ENCODE measurements at places on chromosomes 6 and 20.

- no peak for DNase-seq
Measured at GRCh38 chr20:35854713-35855348, 83.0 kb downstream of the PHF20 start.

- DNase-seq: no peak
Measured at GRCh38 chr6:55898342-55898741, 23.0 kb upstream of the BMP5 start.

GRCh38 chr20:14335052-14335451, 2.4 kb downstream of the FLRT3 start:
- no peak for DNase-seq

GRCh38 chr6:22239261-22239921, 57.4 kb downstream of the PRL start:
- no peak for DNase-seq

GRCh38 chr6:84095156-84095555, 61.6 kb downstream of the MRAP2 start:
- DNase-seq: no peak

GRCh38 chr6:23455754-23456153, 670.3 kb upstream of the NRSN1 start:
- no peak for DNase-seq

DNA sequence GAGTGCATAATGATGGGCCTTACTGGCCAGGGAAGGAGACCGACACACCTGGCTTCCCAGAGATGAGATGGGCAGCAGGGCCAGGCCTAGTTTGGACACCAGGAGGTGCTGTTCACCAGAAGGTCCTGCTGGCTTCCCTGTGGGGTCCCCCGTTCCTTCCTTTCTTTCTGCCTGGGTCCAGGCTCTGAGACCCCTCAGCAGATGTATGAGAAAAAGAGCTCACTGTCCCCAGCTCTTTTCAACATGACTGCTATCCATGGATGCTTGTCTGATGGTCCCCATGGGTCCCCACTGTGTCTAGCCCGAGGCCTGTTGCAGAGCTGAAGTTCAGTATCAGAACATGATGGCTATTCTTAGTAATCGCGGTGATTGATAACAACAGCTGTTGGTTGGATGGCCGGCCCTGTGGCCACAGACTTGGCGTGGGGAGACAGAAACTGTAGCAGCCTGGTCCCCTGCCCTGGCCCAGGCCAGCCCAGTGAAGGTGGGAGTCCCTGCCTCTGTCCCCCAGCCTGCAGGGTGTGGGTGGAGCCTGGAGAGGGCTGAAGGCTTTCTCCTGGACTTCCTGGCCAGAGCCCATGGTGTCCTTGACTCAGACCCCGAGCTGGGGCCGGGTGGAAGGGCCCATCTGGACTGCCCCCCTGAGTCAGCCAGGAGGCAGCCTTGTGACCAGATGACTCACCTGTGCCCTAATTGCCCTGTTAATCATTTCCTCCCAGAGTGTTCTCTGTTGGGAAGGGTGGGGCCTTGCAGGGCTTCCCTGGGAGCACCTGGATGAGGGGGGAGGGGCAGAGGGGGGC, 9.9 kb upstream of the BAK1 start:
- DNase-seq: no peak

DNA sequence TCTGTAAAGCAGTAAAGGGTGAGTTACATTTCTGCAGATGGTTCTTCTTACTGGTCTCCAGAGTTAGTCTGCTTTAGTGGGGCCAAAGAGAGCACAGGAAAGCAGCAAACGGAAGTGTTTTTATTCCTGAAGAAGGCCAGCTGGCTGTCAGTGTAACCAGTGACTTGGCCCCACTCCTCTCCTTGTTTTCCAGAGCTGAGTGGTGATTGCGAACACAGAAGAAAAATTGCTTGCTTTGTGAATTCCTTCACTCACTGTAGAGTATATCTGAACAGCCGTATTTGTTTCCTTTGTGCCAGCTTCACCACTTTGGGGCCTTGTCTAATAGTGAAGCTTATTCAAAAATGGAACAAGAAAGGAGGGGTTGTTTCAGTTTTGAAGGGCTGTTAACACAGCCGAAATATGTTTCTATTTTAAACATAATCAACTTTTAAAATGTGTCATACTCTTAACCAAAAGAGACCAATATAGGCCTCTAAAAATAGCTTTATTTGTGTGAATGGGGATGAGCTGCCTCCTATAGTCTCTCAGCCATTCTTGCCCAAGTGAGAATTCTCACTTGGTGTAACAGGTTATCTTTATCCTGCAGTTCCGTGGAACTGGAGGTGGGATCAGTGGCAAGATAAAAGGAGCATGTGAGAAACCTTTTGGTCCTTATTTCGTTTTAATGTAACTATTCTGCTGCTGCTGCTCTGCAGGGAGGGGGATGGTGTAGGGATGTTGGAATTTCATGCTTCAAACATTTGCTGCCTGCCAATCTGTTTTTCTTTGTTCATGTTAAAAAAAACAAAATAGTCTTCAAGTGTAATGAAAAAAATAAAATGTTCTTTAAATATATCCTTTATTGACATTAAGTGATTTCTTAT, 37.8 kb downstream of the ZC2HC1B start:
- no peak for DNase-seq

DNA sequence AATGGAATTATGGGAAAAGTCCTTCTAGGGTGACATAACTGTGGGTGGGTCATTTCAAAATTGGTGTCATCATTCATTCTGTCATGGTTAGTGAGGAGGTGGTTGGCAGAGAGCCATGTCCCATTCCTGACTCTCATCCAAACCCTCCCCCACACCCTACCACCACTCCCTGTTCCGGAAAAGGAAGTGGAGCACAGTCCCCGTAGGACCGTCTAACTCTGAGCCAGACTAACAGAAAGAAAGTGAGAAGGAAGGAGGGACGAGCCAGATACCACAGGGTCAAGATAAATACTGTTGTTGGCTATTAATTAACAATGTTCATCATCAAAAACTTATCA, 4.8 kb downstream of the TRIM10 start:
- no peak for DNase-seq

DNA sequence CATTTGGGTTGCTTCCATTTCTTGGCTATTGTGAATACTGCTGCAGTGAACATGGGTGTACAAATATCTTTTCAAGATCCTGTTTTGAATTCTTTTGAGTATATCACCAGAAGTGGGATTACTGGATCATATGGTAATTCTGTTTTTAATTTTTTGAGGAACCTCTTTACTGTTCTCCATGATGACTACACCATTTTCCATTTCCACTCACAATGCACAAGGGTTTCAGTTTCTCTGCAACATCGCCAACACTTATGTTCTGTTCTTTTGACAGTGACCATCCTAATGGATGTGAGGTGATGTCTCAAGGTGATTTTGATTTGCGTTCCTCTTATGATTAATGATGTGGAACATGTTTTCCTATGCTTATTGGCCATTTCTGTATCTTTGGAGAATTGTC, 214.4 kb upstream of the ZFP64 start:
- no peak for DNase-seq

DNA sequence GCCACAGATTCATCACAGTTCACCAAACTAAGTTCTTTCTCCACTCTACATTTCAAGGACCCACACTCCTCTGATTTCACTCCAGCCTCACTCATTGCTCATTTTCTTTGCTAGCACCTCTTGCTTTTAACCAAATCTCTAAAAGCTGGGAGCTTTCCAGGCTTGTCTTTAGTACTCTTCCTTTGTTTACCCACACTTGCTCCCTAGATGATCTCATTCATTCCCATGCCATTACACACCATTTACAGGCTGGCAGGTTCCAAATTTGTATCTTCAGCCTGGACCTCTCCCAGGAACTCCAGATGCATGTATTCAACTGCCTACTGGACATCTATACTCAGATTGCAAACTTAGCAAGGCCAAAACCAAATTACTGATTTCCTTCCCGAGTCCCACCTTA, 5.3 kb upstream of the GUCA1B start:
- no peak for DNase-seq

GRCh38 chr6:35468980-35469750, 964 bp downstream of the RPL10A start:
- DNase-seq: no peak

DNA sequence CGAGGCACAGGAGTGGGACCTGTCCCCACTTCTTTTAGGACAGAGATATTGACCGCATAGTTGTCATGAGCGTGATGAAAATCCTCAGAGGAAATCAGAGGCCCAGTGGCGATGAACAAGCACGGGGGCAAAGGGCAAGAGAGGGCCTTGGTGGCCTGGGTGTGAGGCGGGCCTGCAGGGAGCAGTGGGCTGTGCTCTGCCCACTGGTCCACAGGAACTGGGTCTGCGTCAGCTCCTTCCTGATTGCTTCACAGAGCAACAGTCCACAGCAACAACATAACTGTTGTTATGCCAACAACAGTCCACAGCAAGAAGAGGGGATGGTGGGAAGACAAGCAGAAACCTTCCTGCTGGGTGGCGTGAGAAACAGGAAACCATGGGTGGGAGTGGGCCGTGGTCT, 335.6 kb downstream of the ZFAND3 start:
- DNase-seq: no peak

GRCh38 chr20:40262219-40262618, 426.8 kb downstream of the MAFB start:
- no peak for DNase-seq

DNA sequence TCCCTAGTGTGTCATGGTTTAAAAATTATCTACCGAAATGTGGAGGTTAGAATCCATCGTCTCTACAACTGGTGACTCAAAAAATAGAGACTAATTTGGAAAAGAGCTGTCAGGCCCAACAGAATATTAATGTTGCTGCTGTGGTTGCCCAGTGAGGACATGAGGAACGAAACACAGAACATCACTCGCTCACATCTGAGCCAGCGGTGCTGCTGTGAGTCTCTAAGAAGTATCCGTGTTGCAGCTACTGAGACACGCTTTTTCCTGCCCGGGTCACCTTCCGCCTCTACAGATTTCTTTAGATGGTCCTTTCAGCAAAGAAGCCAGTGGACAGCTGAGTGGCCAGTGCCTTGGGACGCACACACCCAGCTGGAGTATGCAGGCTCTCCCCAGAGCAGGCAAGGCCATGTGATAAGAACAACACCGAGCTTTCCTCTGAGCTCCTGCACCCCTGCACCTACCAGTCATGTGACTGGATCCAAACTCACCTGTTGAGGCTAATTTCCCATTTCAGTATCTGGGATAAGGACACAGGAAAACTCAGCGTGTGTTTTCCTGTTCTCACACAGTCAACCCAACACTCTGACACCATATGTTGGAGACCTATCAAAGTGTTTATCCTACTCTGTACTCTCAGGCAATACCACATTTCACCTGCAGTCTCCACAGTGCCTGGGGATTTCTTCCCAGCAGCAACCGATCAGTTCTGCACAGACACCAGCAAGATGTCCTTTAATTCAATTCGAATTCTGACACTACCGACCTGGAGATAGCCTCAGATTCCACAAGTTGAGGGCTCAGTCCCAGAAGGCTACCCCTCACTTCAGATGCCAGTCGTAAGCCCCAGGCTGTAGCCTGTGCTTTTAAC, 119.0 kb upstream of the RPS6KA2 start:
- no peak for DNase-seq

DNA sequence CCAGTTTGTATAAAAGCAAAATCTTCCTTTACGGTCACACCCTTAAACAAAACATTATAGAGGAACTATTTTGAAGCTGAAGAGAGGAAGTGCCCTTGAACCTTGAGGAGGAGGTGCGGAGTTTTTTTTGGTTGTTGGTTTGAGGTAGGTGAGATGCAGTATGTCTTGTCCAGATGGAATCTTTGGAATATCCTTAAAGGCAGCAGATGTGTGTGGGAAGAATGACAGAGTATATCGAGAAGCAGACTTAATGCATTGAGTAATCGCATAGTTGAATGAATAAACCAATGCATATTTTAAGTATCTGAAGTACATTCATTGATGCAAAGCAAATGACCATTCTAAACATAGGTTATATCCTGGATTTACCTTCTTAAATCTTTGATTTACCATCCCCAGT, 49.9 kb downstream of the AIG1 start:
- DNase-seq: no peak

DNA sequence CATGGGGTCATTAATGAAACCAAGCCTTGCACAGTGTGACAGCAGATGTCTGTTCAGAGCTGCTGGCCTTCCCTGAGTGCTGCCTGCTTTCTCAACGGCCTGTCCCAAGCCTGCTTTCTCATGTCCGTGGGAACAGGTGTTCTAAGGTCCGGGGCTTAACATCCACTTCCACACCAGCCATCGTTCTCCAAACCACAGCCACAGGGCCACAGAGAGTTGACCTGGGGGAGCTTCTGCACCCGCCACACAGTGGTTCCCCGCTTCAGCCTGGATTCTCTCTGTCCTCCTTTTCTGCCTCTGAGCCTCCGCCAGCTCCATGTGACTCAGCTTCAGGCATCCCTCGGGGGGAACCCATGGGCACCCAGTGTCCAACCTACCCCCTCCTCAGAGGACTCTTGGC, 26.9 kb upstream of the PPP1R3G start:
- no peak for DNase-seq

DNA sequence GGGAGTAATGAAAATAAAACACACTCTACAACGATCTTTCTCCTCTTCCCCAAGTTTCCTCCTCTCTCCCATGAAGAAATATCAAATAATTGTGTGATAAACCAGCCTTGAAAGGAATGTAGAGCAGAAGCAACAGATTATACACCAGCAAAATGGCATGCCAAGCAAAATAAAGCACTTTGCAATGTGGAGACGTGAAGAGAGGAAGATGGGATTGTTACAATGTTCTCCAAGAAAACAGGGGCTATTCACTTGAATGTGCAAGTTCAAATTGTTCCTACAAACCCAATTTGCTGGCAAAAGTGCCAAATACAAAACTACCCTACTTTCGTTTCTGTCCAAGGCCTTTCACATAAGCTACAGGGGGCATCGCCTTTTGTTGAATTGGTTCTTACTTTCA, 185.1 kb downstream of the PDE7B start:
- no peak for DNase-seq

GRCh38 chr6:95576998-95577303, 384 bp upstream of the MANEA start:
- no peak for DNase-seq

DNA sequence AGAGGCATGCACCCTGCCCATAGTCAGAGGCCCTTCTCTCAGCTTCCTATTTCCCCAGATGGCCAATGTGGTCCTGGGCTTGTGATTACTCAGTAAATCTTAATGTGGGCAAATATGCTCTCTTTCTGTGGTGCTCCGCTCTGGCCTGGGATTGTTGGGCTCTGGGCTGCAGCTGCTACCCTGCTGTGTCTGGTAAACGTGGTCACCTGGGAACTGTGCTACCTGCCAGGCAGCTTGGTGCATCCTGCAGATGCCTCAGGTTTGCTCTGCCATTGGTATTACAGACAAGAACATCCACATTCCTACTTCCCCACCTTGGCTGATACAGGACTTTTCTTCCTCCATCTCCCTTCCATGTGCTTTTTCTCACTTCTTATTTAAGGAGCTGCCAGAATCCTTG, 611.5 kb upstream of the IMPG1 start:
- no peak for DNase-seq

DNA sequence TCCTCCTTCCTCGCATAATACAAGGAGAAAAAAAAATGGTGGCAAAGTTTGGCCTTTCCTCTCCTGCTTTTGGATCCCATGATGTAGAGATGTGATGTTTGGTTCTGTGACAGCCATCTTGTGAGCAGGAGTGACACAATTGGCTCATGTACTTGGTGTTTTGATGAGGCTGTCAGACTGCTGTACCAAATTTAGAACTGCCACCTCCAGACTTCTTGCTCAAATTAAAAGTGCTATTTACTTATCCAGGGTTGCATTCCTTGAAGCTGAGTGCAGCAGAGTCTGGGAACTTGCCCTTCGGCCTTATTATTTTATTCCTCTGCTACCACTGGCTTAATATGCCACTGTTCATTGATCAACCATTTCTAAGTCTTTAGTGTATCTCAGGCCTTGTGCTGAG, 21.9 kb downstream of the BCAS1 start:
- no peak for DNase-seq

All from activated gamma-delta T cell treated with anti-CD3 and anti-CD28 coated beads, Interleukin-2, amount 50 U/mL, for 16 hours (primary cell).